ENCODE measurements at places on chromosomes 12 and 14.
A peak's percentile ranks its signal among the peaks of the same experiment; 100 is the strongest.

DNA sequence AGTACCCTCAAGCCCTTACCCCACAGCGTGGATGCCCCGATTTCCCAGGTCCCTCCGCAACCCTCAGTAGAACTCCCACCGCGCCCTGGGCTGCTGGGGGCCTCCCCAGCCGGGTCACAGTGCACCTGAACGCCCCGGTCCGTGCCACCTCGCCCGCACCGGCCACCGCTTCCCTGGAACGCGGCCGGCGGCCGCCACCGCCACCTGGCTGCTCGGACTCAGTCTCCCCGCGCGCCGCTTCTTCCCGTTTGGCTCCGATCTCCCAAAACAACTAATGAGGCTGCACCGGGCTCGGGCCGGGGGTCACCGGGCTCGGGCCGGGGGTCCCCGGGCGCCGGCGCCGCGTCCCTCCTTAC lies 1.0 kb downstream of the ITPK1 start:
- DNase-seq: no peak

DNA sequence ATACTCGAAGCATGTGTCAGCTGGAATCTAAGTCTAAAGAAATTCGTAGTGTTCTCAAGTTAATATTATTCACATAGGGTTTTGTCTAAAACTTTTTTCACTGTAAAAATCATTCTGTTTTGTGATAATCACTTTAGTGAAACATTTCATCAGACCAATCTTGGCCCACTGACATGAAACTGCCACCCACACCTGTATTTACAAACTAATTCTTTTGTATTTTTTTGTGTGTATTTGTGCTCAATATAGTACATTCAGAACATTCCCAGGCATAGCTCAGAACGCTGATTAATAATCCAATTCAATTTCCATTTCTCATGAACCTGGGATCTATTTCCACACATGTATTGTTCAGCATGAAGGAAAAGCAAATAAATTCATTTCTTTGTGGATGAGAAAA lies 191.7 kb downstream of the RASSF9 start:
- DNase-seq: no peak

GRCh38 chr14:95065411-95065810 lies 91.9 kb downstream of the DICER1 start:
- DNase-seq: no peak

- no peak for DNase-seq
Observed at GRCh38 chr14:101915871-101916815, 48.2 kb upstream of the DYNC1H1 start.

DNA sequence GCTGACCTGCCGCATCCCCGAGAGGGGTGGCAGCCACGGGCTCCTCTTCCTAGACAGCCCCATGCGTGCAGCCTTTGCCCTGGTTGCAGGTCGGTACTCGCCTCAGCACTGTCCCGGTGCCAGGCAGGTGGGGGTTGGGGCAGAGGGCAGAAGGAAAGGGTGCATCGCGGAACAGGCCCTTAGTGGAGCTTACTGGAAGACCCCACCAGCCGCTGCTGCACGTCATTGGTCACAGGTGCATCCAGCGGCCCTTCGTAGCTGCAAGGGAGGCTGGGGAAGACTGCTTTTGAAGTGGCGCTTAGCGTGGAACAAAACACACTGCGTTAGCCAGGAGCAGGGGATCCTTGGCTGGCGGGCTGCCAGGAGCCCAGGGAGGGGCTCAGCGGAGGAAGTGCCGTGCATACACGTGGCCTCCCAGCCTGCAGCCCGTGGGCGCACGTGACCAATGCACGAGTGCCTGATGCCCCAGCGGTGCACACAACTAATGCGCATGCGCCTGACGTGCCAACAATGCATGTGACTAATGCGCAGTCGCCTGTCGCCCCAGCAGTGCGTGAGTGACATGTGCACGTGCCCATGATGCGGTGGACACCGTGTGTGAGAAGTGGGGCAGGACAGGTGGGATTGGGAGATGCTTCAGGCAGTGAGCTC lies 5.0 kb upstream of the EP400 start:
- DNase-seq: no peak

DNA sequence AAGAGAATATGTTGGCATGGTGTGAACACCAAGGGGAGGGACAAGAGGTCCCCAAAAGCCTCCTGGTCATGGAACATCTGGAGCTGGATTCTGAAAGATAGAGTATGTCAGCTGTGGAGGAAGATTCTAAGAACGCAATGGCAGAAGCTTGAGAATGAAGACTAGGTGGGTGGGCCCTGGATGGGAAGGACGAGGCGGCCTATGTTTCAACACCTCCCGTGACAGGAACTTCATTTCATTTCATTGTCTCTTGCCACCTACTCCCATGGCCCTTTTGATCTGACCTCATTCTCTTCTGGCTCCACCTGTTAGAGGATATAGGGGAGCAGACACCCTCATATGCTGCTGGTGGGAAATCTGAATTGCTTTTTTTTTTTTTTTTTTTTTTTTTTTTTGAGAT lies 3.3 kb downstream of the UNG start:
- DNase-seq: no peak

GRCh38 chr12:103858953-103859601 lies 18.0 kb upstream of the NT5DC3 start:
- DNase-seq: no peak

DNA sequence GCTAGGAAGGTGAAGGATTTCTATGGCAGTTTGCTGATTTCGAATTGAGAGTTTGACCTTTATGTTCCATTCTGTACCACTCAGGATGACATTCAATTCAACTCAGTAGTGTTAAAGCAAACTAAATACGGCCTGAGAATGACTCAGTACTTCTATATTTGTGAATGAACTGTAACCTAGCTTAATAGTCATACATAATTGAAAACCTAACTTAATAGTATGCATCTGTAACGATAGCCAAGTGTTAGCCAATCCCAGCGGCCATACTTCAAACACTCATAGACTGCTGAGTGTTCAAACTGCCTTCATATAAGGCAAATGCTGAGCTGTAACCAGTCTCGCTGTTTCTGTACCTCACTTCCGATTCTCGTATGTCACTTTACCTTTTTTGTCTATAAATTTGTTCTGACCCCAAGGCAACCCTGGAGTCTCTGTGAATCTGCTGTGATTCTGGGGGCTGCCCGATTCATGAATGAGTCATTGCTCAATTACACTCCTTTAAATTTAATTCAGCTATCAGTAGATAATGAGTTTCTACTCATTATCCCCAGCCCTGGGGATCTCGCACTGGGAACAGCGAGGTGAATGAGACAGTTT lies 98.5 kb upstream of the SLC24A4 start:
- DNase-seq: no peak

- DNase-seq: no peak
Observed at GRCh38 chr12:106062693-106063092, 76.1 kb downstream of the NUAK1 start.

- DNase-seq: peak; percentile 12
Observed at GRCh38 chr12:67415473-67415872, 146.3 kb downstream of the CAND1 start.

DNA sequence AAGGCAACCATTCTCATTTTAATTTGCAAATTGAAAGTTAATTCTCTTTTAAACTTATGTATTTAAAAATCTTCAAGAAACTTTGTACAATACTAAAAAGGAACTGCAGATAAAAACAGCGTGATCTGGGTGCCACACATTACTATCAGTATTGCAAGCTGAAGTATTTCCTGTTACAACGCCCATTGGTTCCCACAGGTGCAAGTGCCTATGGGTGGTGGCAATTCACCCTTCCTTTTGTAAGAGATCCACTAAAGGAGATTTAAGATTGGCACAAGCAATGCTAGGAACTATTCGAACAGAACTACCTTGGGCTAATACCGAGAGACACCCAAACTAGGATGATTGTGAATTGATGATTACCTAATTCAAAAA lies 13.2 kb downstream of the TAOK3 start:
- no peak for DNase-seq

DNA sequence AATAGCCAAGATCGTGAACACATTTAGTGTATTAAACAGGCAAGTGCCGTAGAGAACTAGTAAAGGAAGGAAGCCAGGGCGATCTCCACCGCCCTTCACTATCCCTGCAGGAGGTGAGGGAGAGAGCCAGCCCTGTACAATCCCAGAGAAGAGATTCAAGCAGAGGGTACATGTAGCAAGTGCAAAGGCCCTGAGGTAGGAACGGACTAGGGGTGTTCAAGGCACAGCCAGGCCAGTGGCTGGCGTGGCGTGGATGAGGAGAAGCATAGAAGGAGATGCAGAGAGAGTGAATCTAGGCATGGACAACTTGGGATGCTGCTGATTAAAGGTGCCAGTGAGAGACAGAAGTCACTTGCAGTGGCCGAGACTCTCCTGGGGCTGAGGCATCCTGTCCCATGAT lies 39.1 kb upstream of the ESRRB start:
- no peak for DNase-seq

- peak; percentile 3 for DNase-seq
Observed at GRCh38 chr12:83462419-83462818, 775.7 kb downstream of the TMTC2 start.

GRCh38 chr12:88516811-88517210 lies 63.5 kb downstream of the KITLG start:
- no peak for DNase-seq

GRCh38 chr12:32146074-32146873 lies 39.6 kb downstream of the BICD1 start:
- no peak for DNase-seq

GRCh38 chr14:60532442-60532841 lies 23.5 kb downstream of the SIX6 start:
- DNase-seq: no peak

DNA sequence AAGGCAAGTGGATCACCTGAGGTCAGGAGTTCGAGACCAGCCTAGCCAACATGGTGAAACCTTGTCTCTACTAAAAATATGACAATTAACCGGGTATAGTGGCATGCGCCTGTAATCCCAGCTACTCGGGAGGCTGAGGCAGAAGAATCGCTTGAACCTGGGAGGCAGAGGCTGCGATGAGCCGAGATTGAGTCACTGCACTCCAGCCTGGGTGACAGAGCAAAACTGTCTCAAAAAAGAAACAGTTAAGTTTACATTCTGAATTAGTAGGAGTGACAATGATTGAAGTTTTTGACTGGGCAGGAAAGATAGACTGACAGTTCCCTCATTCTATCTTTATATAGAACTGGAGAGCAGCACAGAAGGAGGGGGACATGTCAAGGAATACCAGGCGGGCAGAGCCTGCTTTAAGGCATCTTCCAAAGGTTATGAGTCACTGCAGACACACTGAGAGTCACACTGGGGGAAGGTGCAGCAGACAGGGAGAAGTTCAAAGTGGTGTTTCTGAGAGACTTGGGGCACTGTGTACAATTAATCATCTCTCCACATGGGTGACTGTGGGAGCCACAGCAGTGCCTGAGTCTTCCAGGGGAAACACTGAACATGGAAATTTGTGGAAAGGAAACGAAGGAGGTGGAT lies 42.8 kb upstream of the RNASE3 start:
- no peak for DNase-seq

DNA sequence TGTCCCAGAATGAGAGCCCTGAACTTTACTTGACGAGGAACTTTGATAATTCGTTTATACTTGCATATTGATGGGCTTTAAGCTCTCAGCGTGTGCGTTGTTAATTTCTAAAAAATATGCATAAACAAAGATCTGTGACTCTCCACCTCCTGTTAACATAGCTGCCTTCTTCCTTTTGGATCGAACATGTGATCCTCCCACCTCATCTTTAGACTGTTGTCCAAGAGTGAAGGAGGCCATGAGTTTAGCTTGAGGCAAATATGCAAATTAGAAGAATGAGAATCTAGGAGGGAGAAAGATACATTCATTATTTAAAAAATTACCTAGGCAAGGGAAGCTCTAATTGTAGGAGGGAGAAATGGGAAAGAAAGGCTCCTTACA lies 617 bp downstream of the TTC8 start:
- DNase-seq: no peak

DNA sequence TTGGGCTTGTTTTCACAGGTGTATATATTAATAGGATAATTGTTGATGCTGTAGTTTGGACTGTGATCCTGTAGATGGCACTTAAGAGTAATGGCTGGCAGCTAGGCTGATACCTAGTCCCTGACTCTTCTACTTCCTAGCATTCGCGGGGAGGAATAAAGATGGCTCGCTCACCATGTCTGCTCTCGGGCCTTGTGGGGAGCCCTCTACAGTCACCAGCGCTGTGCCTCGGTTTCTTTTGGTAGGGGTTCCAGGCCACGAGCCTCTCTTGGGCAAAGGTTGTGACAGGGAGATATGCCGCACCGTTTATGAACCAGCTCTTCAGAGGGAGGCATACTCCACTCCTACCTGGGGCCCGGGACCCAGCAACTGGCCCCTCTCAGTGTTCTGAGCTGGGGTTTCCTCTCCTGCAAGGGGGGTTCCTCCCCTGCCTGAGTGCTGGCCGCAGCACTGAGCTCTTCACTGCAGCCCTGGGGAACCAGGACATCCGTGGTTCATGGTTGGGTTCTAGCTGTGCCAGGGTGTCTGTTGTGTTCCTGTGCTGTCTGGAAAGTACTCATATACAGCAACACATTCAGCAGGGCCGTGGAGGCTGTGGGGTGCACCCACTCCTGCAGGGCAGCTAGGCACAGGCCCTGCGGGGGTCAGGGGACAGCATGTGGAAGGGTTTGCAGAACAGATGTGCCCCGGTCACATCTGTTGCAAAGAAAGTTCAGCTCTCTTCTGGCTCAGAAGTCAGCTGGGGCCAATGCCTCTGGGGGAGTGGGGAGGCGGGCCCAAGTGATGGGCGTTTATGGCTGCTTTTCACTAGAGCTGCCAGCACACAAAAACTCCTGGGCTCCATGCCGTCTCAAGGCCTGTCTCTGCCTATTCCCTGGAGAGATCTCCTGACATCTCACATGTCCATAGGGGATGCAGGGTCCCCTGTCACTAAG lies 147.9 kb downstream of the PPFIA2 start:
- DNase-seq: no peak

DNA sequence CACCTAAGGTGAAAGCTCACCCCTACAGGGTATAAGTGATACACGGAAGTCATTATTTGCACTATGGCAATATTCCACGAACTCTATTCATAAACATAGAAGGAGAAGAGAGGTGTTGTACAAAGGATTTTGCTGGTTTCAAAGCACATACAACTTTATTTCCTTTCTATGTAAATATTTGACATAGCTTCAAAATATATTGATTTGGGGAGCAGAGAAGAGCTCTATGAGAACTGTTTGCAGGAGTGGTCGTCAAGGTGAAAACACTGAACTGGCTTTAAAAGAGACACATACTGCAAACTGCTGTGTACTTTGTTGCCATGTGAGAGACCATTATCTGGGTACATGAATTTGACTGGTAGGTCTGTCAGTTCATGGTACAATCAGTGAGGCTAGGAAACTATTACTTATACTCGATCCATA lies 16.7 kb downstream of the CNIH1 start:
- DNase-seq: no peak

DNA sequence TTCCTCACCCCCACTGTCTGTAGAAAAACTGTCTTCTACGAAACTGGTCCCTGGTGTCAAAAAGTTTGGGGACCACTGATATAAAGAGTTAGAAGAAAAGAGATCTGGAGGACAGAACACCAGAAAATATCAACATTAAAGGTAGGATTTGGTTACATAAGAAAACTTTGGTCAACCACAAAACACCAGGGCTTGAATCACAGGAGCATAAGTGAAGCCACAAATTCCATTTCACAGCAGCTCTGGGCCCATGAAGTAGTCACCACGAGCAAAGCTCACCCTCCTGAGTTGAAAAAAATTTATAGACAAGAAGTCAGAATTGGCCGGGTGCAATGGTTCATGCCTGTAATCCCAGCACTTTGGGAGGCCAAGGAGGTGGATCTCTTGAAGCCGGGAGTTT lies 19.4 kb downstream of the RALGAPA1 start:
- no peak for DNase-seq
